ENCODE measurements at places on chromosomes 3 and 15.

- no peak for DNase-seq
Measured at GRCh38 chr15:100039994-100040393, 301.8 kb downstream of the ADAMTS17 start.

GRCh38 chr15:38093931-38094330, 158.7 kb upstream of the SPRED1 start:
- DNase-seq: no peak

GRCh38 chr3:14470461-14470860, 68.1 kb downstream of the SLC6A6 start:
- DNase-seq: no peak

GRCh38 chr3:138395865-138396751, 38.3 kb upstream of the ESYT3 start:
- no peak for DNase-seq

GRCh38 chr15:39110336-39110735, 470.5 kb upstream of the THBS1 start:
- DNase-seq: no peak

GRCh38 chr3:170179432-170179831, 2.1 kb downstream of the PHC3 start:
- DNase-seq: no peak

DNA sequence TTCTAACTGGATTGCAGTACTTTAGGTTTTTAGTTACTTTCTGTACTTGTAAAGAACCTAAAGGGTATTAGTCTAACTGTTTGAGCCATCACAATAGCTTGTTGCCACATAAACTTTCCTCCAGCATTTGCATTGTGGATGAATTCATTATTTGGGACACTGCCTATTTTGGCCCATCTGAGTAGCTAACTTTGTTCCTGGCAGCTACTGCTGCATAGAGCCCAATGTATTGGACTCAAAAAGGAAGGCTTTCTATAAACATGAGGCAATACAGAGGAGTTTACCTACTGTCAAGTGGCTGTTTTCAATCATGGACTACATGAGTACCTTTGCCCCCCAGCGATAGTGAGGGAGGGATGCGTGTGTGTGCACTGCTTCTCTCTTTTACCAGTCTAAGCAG, 1.9 kb downstream of the ROBO2 start:
- DNase-seq: no peak

DNA sequence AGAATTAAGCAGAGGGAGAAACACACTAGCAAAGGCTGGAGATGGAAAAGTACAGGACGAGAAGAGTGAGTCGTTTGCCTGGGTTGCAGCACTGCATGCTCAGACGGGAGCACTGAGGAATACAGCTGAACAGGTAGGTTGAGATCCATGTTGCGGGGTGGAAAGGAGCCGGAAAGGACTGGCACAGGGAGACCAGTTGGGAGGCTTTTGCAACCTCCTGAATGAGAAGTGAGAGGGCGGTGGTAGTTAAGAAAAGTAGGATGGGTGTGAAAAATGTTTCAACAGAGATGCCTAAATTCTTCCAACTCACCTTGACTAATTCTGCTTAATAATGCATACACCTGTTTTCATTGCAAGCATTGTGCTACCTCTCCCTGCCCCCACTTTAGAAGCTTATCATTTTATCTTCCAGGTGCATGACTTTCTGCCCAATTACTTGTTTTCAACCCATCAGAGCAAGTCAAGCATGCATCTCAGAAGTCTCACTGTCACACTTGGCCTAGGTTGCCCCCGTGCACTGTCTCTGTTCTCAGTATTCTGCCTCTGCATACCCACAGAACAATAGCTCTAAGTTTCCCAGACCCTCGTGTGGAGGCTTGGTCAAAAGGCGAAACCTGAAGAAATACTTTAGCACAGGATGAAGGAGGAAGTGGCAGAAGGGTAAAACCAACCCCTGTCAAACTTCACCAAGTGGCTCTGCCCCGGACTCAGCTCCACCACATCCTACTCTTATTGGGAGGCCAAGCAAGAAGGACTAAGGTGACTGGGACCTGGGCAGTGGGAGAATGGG, 199.3 kb upstream of the BCL6 start:
- DNase-seq: no peak

GRCh38 chr3:121545049-121545573, 677 bp downstream of the POLQ start:
- no peak for DNase-seq

GRCh38 chr3:156750874-156751245, 75.3 kb upstream of the LEKR1 start:
- DNase-seq: no peak

- no peak for DNase-seq
Measured at GRCh38 chr3:177141899-177142646, 55.2 kb downstream of the TBL1XR1 start.

DNA sequence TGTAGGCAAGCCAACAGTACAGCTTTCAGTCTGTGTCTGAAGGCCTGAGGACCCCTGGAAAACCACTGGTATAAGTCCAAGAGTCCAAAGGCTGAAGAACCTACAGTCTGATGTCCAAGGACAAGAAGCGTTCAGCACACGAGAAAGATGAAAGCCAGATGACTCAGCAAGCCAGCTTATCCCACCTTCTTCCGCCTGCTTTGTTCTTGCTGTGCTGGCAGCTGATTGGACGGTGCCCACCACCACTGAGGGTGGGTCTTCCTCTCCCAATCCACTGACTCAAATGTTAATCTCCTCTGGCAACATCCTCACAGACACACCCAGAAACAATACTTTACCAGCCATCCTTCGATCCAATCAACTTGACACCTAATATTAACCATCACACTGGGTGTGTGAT, 59.0 kb upstream of the PDZRN3 start:
- no peak for DNase-seq

DNA sequence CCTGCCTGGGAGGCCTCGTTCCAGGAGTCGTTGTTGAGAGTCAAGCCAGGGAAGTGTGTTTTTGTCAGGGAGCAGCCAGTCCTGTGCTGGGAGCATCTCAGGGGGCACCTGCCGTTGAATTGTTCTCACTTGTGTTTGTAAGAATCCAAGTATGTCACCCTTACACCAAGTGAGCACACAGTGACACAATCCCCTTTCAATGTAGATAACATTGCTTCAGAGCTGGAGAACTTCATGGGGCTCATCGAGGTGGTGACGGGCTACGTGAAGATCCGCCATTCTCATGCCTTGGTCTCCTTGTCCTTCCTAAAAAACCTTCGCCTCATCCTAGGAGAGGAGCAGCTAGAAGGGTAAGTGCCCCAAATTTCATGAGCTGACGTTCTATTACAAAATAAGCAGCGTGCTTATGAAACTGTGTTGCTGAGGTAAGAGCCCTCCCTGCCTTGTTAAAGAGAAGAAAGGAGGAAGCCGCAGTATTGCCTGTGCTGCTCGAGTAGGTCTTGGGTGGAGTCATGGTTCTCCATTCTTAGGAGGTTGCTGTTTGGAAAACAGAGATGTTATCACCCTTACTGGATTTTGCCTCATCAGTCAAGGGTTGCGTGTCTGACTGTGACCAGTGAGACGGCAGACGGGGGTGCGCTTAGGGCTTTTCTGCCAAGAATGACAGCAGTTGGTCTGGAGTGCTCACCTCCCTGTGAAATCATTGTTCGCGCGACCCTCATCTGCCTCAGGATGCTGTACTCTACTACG, 108.1 kb downstream of the PGPEP1L start:
- DNase-seq: no peak

- DNase-seq: no peak
Measured at GRCh38 chr3:126132751-126133511, 47.5 kb downstream of the ALDH1L1 start.

DNA sequence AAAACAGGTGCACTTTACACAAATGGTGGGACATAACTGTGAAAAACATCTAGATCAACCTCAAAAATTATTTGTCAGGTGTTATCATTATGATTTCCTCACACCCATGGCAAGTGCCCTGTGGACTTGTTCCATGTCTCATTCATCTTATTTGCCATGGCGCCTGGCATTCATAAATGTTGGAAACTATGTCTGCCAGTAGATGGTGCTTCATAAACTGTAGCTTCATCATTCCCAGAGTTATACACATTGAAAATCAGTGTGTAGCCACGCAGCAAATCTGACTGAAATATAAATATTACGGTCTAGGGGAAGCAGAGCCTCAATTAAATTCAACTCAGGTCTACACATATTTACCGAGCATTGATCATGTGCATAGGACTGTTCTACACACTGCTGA, 90.7 kb downstream of the IMPG2 start:
- no peak for DNase-seq

GRCh38 chr3:132273036-132273435, 44.2 kb upstream of the ACP3 start:
- DNase-seq: no peak

GRCh38 chr15:22227411-22228100, 147.2 kb downstream of the OR4M2 start:
- no peak for DNase-seq

- no peak for DNase-seq
Measured at GRCh38 chr3:40876496-40876895, 322.8 kb upstream of the CTNNB1 start.

DNA sequence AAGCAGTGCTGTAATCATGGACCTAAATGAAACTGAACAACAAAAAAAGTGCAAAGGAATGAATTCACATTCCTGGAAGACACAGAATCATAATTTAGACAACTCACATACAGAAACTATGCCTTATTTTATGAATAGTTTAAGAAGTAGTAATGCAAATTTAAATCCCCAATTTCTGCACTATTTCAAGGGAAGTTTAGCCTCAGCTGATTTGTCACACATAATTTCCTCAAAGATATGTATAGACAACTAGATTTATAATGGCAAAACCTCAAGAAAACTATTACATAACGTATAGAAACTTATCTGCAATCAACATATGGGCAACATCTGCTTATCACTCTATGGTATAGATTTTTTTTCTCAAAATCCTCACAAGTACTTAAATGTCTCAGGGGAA, 7.8 kb upstream of the PTX3 start:
- DNase-seq: no peak

DNA sequence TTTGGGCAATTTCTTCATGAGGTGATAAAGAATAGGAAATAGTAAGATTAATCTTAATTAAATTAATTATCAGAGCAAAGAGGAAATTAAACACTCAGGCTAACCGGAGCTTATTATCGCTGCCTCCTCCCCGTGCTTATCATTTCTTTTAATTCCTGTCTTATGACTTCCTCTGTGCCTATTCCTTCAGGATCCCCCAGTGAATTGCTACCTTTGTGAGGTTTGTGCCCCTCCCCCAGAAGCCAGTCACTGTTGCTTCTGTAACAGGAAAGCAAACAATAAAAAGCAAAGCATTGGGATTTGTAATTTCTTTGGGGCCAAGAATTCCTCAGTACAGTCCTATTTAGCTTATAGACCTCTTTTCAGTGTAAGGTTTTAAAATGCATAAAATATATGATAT, 164.5 kb downstream of the CADPS start:
- DNase-seq: no peak

GRCh38 chr3:67458896-67459530, 195.4 kb downstream of the SUCLG2 start:
- DNase-seq: no peak

DNA sequence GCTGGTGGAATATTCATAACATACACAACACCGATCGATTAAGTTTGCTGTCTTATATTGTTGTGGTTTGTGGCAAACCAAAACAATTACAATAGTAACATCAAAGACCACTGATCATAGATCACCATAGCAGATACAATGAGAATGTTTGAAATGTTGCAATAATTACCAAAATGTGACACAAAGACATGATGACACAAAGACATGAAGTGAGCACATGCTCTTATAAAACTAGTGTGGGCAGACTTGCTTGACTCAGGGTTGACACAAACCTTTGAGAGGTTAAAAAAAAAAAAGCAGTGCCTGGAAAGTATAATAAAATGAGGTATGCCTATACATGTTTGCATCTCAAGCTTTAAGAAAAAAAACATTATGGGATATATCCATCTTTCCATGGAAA, 130.3 kb downstream of the NR1I2 start:
- DNase-seq: no peak

DNA sequence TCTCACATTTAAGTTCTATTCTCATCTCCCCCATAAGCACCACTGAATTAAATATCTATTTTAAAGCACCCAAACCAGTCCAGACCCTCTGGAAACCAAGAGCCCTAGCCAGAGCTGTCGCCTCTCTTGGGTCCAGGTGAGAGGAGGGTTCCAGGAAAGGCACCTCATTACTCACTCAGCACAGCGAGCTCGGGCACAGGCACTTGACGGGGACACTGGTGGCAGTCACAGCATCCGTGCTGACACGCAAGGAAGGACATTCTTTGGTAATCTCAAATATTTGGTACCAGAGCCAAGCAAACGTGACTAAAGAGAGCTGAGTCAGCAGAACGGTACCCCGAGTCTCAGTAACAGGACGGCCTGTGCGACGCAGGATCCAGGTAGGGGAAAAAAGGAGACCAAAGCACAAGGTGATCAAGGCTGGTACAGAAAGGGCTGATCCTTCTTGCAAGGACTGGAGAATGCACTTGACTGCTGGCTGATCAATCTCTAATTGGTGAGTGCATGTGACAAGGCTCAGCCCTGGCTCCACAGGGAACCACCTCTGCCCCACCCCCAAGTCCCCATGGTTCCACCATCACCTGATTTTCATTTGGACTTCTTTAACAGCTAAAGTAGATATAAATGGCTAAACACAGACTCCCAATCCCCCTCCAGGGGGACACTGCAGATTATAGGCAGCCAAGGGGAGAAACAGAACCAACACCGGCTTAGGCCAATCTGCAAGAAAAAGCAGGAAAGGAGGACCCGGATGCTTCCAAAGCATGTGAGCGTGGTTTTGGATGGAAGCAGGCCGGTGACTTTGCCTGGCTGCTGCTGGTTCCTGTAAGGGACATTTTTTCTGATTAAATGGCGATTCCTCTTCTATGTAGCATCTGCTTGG, 61.4 kb downstream of the CHCHD6 start:
- DNase-seq: no peak

GRCh38 chr15:32956711-32957110, 237.8 kb downstream of the FMN1 start:
- DNase-seq: no peak

All from stimulated activated CD4-positive, alpha-beta T cell treated with anti-CD3 and anti-CD28 coated beads, Interleukin-4, amount 100 ng/mL, for 4 hours (primary cell).